ACHN (cell line): ENCODE measurements at places on chromosomes 4 and X.

- DNase-seq, result no peak
Measured at GRCh38 chr4:31193521-31193920, 473.4 kb downstream of the PCDH7 start.

GRCh38 chrX:115413246-115413878 lies 123.8 kb downstream of the LUZP4 start:
- DNase-seq, result no peak

DNA sequence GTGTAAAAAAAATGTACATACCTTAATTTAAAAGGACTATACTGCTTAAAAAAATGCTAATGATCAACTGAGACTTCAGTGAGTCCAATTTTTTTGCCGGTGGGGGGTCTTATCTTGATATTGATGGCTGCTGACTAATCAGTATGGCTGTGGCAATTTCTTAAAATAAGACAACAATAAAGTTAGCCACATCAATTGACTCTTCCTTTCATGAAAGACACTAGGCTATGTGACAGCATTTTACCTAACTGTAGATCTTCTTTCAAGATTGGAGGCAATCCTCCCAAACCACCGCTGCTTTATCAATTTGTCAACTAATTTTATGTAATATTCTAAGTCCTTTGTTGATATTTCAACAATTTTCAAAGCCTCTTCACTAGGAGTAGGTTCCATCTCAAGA lies 116.1 kb downstream of the FBXW7 start:
- DNase-seq, result no peak

- DNase-seq, result no peak
Measured at GRCh38 chr4:7792616-7793015, 147.0 kb downstream of the AFAP1 start.

- DNase-seq, result no peak
Measured at GRCh38 chrX:53166103-53166502, 58.9 kb downstream of the KDM5C start.

DNA sequence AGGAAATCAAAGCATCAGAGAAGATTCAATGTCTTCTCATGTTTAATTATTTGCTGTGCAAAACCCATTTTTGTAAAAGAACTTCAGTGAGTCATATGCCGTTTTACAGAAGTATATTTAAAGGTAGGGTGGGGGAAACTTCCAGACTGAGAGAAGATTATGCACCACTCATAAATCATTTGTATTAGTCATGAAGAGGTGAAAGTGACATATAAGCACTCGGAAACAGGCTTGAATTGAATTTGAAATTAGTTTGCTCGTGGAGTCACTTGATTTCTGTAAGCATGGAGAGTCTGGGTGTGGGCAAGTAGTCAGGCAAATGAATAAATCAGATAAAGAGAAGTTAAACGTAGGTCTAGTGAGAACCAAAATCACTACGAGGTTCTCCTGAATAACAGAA lies 335.1 kb downstream of the ANK2 start:
- DNase-seq, result no peak

GRCh38 chr4:3715061-3715854 lies 50.9 kb upstream of the ADRA2C start:
- DNase-seq, result no peak

GRCh38 chrX:65985922-65986588 lies 53.8 kb downstream of the VSIG4 start:
- DNase-seq, result peak; percentile 45

DNA sequence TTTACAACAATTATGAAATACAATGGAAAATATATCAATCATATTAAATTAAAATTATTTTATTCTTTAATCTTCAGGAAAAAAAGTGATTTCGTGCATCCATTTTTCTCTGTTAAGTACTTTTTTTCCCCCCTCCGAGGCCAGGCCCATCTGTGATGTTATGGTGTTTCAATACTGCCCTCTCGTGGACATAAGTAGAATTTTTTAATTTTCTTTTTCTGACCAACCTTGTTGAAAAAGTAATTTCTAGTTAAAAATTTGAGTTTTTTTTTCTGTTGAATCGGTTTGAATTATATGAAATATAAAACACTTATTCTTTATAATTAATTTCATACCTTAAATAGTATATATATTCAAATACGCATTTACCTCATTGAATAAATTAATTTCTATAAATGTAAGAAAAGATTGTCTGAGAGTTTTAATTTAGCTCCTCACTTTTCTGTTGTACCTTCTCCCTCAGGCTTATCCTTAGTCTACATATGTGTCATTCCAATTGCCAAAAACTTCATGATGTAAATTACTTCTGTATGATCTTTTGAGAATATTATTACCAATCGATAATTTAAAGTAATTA lies 175.8 kb upstream of the TECRL start:
- DNase-seq, result peak; percentile 50

- peak; percentile 50 for DNase-seq
Measured at GRCh38 chrX:80812176-80812575, 2.5 kb upstream of the BRWD3 start.

GRCh38 chr4:33104273-33104672 lies 2384.1 kb downstream of the PCDH7 start:
- no peak for DNase-seq

DNA sequence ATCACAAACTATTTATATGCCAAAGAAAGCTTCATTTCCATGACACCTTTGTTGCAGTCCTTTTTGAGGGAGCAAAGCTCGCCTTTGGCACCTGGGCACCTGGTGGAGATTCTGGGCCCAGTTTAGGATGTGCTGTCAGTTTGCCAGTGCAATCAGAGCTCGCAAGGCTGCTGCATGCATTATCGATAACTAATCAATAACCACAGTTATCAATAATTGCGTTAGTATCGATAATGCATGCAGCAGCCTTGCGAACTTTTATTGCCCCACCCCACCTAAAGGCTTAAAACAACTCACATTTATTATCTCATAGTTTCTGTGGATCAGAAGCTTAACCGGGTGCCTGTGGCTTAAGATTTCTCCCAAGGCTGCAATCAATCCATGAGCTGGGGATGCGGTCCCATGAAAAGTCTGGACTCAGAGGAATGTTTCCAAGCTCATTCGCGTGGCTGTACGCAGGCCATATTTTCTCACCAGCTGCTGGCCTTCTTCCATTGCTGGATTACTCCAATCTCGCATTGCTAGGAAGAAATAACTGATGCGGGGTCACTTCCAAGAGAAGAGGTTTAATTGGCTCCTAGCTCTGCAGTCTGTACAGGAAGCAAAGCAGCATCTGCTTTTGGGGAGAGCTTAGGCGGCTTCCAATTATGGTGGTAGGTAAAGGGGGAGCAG lies 6.2 kb upstream of the AFAP1 start:
- DNase-seq, result no peak

GRCh38 chr4:87391576-87392054 lies 627 bp upstream of the HSD17B11 start:
- no peak for DNase-seq
